Kidney tubule cell (primary cell): ENCODE measurements at places on chromosomes 1 and 21.

DNA sequence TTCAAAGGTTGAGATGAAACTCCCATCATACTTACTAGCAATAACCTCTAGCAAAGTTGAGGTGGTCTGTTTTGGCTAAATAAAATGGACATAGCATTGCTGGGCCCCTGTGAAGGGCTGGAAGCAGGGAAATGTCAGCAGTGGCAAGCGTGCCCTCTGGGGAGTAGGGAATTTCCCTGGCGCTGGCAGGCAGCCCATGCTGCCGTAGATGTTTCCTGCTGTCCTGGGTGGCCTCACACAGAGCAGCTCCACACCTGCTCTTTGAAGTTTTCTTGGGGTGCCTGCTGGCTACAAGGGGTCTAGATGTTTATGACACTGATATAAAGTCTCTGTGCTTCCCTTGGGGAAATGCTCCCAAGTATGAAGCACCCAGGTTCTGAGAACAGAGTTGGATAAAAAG is 30.2 kb downstream of the ADARB1 start:
- peak; percentile 58 for DNase-seq

DNA sequence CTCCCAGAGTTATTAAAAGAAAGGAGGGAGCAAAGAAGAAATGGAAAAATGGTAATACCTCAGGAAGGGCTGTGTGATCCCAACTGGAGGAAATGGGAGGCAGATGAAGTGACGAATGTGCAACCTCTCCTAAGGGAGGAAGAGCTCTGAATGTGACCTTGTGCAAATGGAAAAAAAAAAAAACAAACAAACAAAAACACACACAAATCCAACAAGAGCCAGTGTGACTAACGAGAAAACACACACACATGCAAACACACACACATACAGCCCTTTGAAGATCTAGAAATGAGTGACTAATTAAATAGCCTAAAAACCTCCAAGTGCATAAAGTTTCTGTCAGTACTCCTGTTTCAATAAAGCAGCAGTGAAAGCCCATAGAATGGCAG is 49.0 kb downstream of the CCN1 start:
- peak; percentile 63 for DNase-seq

- peak; percentile 77 for DNase-seq
Observed at GRCh38 chr1:201530741-201531531, 8.0 kb upstream of the NAV1 start.

- DNase-seq: peak; percentile 81
Observed at GRCh38 chr21:42652527-42653230, 742 bp upstream of the PDE9A start.

DNA sequence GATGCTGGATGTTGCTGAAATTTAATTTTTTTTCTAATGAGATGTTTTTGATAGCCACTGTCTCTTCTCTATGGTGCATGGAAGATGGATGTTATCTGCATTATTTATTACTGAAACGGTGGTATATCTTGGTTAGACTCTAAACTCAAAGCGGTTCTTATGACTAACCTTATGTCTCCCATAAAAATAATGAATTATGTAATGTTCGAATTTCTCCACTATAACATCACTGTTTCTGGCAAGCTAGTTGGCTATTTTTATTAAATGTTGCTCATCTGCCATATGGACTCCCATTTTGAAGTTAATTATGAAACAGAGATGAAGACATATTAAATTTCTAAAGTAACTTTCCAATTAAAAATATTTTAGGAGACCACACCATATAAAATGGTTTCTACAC is 808.6 kb upstream of the ADGRL4 start:
- DNase-seq: no peak

- DNase-seq: no peak
Observed at GRCh38 chr1:214341459-214341858, 60.5 kb downstream of the SMYD2 start.

DNA sequence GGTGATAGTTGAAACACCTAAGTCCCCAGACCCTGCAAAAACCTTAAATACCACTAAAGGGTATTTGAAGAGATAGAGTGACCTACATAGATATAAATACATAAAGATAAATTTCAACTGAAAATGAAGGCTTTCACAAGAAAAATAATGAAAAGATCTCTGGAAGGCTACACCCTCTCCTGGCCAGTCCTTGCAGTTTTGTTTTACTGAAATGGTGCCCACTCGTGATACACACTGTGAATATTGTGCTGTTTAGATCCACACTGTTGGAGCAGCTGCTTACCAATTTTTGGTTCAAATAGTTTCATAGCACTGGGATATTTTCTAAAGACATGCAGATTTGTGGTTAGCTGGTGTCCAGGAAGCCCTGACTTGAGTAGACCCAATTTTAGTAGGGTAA is 31.5 kb upstream of the RNF187 start:
- no peak for DNase-seq

GRCh38 chr21:41850085-41850484 is 29.1 kb downstream of the PRDM15 start:
- no peak for DNase-seq

GRCh38 chr1:213376862-213377372 is 325.9 kb downstream of the RPS6KC1 start:
- peak; percentile 87 for DNase-seq

DNA sequence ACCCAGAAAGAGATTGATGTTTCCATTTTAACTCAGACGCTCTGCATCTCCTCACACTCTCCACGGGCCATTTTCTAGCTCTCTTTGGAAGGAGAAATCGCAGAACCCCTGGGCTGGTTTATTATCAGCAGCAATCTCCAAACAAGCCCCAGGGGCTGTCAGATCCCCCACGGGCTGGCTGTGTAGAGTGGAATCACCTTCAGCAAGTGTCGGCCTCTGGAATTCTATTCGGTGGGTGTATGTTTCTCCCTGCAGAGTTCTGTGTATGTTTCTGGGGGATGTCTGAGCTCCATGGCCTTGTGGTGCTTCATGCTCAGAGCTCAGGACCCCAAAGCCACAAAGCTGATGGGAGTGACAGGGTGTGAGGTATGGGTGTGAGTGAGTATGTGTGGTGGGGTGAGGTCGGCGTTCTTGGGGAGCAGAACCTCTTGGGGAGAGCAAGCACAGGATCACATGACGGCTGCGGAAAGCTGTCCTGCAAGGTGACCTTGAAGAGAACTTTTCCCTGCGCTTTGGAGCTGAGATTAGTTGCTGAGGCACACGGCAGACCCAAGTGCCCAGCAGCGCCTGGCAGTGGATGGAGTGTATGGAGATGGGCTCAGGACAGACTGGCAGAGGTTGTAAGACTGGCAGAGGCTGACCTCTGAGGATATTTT is 489 bp downstream of the ACOT11 start:
- DNase-seq: no peak

GRCh38 chr21:29499734-29500343 is 201.1 kb downstream of the BACH1 start:
- DNase-seq: peak; percentile 39

DNA sequence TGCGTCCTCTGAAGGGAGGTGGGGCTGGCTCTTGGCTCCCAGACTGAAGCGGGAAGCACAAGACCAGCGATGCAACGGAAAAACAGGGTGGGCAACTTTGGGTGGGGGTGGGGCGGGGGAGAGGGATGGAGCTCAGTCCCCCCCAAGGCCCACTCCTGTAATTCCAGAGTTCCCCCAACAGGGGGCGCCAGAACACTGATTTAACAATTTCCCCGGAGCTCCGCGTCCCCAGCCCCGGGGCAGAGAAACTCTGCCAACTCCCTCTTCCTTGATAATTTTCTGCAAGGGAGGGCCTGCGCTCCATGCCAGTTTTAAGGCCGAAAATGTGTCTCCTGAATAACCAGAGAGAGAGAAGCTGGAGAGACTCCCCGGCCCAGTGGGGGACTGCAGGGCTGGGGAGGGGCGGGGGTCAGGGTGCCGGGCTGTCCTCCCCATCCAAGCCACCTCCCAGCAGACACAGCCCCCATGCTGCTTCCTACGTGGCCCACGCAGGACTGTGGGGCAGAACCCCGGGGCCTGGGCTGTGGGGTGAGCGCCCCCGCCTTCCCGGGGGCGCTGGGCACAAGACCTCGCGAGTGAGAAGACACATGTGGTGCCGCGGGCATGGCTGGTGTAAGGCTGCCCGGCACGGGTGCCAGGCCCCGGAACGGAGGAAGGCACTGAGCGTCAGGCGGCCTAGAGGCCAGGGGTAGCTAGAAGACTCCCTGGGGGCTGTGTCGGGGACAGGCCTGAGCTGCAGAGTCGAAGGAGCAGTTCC is 51.4 kb downstream of the KIF21B start:
- DNase-seq: peak; percentile 47

GRCh38 chr1:168340781-168341482 is 60.3 kb downstream of the TBX19 start:
- DNase-seq: no peak

GRCh38 chr1:33902486-33903209 is 38.8 kb downstream of the HMGB4 start:
- peak; percentile 55 for DNase-seq

- no peak for DNase-seq
Observed at GRCh38 chr21:35633501-35633900, 426.8 kb downstream of the SETD4 start.

DNA sequence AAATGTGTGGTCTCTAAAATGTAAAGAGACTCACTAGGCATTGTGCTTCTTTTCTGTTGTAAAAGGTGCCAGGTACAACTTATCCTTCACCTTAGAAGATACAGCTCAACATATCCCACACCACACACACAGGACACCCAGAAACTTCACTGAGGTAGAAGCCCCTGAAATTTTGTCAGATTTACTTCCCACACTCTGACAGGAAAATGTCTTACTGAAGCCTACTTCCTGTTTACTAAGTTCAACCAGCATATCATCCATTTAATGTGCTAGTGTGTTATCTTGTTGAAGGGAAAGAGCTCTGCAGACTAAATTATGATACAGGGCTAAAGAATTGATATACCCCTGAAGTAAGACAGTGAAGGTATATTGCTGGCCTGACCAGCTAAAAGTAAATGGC is 39.9 kb upstream of the INSL5 start:
- DNase-seq: no peak
